ENCODE measurements at places on chromosomes 7 and 10.

DNA sequence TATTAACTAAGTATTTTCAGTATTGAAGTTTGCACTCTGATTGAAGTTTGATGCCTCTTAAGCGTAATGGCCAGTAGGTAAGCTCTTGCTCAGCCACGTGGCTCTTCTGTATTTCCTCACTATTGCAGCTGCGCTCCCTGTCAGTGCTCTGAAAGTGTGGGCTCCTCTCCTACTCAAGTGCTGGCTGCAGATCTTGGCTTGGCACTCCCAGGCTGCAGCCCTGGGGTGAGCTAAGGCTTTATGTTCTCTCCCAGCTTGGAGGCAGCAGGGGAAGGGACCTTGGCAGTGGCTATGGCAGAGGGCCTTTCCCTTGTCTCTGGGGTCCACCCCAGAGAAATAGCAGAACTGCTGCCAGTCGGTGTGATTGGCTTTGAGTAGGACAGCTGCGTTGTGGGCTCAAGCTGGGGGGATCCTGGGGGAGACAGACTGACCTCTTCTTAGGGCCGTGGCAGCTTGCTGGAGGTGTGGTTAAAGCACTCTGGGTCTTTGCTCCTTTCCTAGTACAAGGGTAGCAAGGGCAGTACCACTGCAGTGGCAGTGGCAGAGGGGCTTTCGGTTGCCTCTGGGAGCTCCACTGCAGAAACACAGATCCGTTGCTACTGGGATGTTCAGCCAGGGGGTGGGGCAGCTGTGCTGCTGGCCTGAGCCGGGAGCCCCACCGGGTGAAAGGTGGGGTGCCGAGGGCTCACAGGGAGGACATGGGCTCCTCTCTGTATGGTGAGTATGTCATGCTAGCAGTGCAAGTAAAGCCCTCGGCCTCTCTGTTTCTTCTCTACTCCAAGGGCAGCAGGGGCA lies 100.5 kb downstream of the GLCCI1 start:
- no peak for DNase-seq

DNA sequence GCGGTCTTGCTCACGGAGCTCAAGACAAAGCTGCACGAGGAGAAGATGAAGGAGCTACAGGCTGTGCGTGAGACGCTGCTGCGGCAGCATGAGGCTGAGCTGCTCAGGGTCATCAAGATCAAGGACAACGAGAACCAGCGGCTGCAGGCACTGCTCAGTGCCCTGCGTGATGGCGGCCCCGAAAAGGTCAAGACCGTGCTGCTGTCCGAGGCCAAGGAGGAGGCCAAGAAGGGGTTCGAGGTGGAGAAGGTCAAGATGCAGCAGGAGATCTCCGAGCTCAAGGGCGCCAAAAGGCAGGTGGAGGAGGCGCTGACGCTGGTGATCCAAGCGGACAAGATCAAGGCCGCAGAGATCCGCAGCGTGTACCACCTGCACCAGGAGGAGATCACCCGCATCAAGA lies 51.4 kb downstream of the JAKMIP3 start:
- DNase-seq = no peak

GRCh38 chr7:69130396-69130795 lies 467.9 kb upstream of the AUTS2 start:
- DNase-seq = no peak

DNA sequence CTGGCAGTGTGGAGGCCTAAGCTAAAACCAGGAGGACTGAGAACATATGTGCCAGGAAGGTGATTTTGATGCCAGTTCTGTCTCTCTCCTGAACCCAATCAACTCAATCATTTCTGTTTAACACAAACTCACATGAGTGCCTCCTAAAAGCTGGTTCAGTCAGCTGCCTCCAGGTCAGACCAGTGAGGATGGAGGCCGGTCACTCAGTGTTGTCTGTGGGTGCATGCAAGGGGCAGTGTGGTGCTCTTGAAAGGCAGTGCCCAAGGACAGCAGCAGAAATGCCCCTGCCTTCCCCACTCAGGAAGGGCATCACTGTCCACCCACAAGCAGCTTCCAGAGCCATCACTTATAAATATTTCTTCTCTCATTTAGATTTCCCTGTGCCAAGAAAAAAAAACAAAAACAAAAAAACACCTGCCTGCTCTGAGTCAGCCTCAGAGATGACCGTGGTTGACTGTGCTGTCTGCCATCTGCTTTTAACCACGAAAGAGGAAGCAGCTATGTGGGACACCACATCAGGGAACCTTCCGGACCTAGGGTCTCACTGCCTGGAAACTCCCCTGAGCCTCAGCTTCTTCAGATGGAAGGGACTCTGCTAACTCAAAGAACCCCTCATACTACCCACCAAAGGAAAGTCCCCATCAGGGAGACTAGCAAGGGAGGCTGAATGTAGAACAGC lies 39.1 kb downstream of the VOPP1 start:
- no peak for DNase-seq

DNA sequence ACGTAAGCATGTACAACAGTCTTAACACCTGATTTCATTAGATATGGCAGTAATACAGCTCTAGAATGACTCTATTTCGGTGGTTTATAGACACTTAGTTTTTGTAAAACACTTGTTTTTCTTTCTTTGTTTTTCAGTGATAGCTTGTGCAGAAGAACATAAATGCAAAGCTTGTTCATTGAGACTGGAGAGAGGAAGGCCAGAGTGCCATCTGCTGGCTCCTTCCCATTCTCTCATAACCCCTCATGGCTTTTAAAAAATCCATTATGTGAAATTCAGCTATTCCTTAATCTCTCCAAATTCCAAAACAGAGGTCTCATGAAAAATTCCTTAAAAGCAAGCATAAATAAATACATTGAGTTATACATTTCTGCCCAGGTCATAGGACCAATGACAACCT lies 76.3 kb downstream of the CACNB2 start:
- no peak for DNase-seq

DNA sequence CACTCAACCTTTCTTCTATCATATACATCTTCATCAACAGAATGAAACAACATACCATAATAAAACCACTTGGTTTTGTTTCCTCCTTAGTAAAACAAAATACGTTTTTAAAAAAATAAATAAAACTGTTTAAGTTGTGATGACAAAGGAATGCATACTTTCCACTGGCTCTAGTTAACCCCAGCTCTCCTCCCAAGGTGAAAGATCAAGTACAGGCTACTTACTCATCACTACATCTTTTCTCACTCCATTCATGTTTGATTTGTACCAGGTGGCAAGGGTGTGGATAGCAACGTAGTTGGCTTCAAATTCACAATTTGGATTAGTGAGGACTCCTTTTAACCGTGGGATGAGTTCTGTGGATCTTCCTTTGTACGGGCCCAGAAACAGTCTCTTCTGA lies 14.7 kb downstream of the OGA start:
- DNase-seq = no peak
